ENCODE measurements at places on chromosomes 16 and 17.

DNA sequence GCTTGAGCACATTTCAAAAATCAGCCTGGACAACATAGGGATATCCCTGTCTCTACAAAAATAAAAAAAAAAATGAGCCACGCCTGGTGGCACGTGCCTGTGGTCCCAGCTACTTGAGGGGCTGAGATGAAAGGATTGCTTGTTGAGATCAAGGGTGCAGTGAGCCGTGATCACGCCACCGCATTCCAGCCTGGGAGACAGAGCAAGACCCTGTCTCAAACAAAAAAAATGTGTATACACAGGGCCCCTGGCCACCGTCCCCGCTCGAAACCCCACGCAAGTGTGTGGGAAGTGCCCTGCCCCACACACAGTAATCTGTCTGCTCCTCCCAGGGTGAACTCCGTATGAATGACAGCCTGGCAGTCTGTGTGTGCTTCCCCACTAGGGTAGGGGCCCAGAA lies 93.0 kb upstream of the RPL38 start:
- no peak for DNase-seq

GRCh38 chr17:60623415-60623814 lies 23.4 kb downstream of the PPM1D start:
- no peak for DNase-seq

DNA sequence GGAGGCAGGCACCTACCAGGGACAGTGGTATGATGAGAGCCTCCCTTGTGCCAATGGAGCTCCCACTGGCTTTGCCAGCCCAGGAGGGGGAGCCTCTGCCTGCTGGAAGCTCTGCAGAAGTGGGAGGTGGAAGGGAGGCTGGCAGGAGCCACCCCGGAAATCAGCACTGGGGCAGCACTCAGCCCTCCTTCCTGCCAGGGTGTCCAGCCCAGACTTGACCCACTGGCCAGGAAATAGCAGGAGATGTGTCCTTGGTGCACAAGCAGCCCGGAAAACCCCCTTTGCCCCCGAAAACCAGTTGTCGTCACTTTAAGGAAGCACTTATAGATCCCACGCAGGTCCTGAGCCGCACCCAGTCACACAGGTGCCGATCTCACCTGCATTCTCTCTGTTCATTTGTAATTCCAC lies 49.3 kb upstream of the CACNG4 start:
- DNase-seq = no peak

- DNase-seq = no peak
Measured at GRCh38 chr17:12619459-12620199, 46.1 kb upstream of the MYOCD start.

GRCh38 chr16:66274335-66275110 lies 92.0 kb upstream of the CDH5 start:
- DNase-seq = no peak

- DNase-seq = no peak
Measured at GRCh38 chr17:32261936-32262510, 3.6 kb upstream of the RHBDL3 start.

All from SHP77 treated with DMSO at 0.1 percent for 48 hours (cell line).